ENCODE measurements at places on chromosomes 3 and 15. TPM values are rescaled to one million over a fixed set of nuclear protein-coding genes. Genes with fewer than 3 reads are reported as not detected.
A peak's percentile ranks its signal among the peaks of the same experiment; 100 is the strongest.

PRSS50 gene
- total RNA-seq: 0.16 TPM

LRRC34 gene
- 0.48 TPM for total RNA-seq

- no peak overlapping the region for H3K27ac ChIP-seq
- no peaks in the 10 kb centered on the region for H3K4me1 ChIP-seq
- H3K4me3 ChIP-seq: no peak overlapping the region
- H3K27me3 ChIP-seq: peaks cover 2% of the 10 kb centered on the region
These were observed 6.5 kb downstream of the FBN1 start for GRCh38 chr15:48638963-48639362.

GRCh38 chr3:127254033-127254644, 33.7 kb downstream of the PRR20G start:
- H3K4me3 ChIP-seq: no peak overlapping the region
- H3K36me3 ChIP-seq: no peaks in the 10 kb centered on the region

- H3K4me3 ChIP-seq: no peak overlapping the region
- H3K27ac ChIP-seq: no peak overlapping the region
- H3K36me3 ChIP-seq: no peaks in the 10 kb centered on the region
- no peak for DNase-seq
- no peaks in the 10 kb centered on the region for H3K27me3 ChIP-seq
These were observed 224.4 kb downstream of the THRB start for GRCh38 chr3:24270204-24270691.

- no peak overlapping the region for H3K4me3 ChIP-seq
- no peak for DNase-seq
- no peaks in the 10 kb centered on the region for H3K27me3 ChIP-seq
- H3K27ac ChIP-seq: no peak overlapping the region
- H3K4me1 ChIP-seq: no peaks in the 10 kb centered on the region
These were observed 10.0 kb downstream of the ATP13A3 start for GRCh38 chr3:194476784-194477183.

DNA sequence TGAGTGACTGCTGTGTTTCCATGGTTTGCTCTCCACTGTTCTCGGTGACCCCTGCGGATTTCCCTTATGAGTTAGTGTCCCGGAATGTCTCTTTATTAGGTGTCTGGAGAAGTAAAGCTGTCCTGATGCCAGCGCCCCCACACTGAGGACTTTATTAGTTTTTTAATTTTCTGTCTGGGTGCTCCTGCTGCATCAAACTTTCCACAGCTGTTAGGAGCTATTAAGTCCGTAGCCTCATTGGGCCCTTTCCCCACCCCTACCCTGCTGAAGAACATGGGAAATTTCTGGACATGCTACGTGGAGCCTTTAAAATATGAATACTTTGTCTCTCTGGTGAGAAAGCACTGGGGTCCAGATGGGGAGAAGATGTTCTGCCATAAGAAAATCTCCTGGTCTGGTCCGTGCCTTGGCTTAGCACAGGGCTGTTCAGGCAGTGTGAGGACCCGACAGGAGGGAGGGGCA, 161.7 kb upstream of the HES1 start:
- H3K36me3 ChIP-seq: no peaks in the 10 kb centered on the region
- DNase-seq: no peak
- no peak overlapping the region for H3K4me3 ChIP-seq
- H3K27ac ChIP-seq: no peak overlapping the region
- H3K4me1 ChIP-seq: peaks cover 4% of the 10 kb centered on the region
- H3K27me3 ChIP-seq: no peaks in the 10 kb centered on the region

ARRDC4 gene
- 7.3 TPM for total RNA-seq

RBP2 gene
- not detected for total RNA-seq

STAB1 gene
- 5.9 TPM for total RNA-seq

GRCh38 chr3:122967356-122967755, 60.2 kb downstream of the SEMA5B start:
- H3K36me3 ChIP-seq: no peaks in the 10 kb centered on the region
- peaks cover 2% of the 10 kb centered on the region for H3K27me3 ChIP-seq
- H3K4me1 ChIP-seq: no peaks in the 10 kb centered on the region
- H3K4me3 ChIP-seq: no peak overlapping the region
- no peak for DNase-seq

DNA sequence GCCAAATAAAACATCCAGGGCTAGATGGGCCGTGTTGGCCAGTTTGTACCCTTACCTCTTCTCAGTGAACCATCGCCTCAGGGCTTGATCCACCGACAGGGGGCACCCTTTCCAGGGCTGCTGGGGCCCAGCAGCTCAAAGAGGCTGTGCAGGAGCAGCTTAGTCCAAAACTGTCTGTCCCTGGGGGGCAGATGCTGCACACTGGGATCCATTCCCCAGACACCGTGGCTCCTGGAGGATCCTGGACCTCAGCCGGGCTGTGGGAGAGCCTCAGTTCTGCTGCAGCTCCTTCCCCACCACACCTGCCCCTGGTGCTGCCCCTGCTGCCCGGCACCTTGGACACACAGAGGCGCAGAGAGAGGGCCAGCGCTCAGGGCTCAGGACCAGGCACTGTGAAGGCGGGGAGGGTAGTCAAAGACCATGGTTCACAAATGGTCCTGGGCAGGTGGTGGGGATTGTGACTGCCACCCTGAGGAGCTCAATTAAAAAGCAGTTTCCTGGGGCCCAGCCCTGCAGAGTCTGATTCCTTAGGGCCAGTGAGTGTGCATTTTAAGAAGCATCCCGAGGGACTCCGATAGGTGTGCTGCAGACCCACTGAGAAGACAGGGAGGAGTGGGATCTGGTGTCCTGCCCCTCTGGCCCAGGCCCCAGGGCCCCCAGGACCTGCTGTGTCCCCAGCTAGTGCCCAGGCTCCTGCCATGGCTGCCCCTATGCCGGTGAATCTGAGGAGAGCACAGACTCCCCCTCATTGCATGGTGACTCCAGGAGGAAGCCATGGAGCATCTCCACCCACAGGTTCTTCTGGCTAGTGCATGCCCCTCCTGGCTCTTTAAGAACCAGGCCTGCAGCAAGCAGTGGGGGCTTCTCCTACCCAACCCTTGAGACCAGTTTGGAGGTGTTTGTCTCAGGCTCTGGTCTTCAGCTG, 86.5 kb upstream of the PRR20G start:
- H3K27me3 ChIP-seq: no peaks in the 10 kb centered on the region
- H3K36me3 ChIP-seq: no peaks in the 10 kb centered on the region
- no peak overlapping the region for H3K27ac ChIP-seq
- H3K4me3 ChIP-seq: no peak overlapping the region
- H3K4me1 ChIP-seq: no peaks in the 10 kb centered on the region
- no peak for DNase-seq

SMCO1 gene
- not detected for total RNA-seq

GRCh38 chr3:105365391-105366325, 1.1 kb upstream of the ALCAM start:
- H3K27me3 ChIP-seq: peaks cover 3% of the 10 kb centered on the region
- peak; percentile 14 for DNase-seq
- H3K27ac ChIP-seq: no peak overlapping the region
- H3K4me3 ChIP-seq: peak overlapping the region; percentile 62
- no peaks in the 10 kb centered on the region for H3K36me3 ChIP-seq

DNA sequence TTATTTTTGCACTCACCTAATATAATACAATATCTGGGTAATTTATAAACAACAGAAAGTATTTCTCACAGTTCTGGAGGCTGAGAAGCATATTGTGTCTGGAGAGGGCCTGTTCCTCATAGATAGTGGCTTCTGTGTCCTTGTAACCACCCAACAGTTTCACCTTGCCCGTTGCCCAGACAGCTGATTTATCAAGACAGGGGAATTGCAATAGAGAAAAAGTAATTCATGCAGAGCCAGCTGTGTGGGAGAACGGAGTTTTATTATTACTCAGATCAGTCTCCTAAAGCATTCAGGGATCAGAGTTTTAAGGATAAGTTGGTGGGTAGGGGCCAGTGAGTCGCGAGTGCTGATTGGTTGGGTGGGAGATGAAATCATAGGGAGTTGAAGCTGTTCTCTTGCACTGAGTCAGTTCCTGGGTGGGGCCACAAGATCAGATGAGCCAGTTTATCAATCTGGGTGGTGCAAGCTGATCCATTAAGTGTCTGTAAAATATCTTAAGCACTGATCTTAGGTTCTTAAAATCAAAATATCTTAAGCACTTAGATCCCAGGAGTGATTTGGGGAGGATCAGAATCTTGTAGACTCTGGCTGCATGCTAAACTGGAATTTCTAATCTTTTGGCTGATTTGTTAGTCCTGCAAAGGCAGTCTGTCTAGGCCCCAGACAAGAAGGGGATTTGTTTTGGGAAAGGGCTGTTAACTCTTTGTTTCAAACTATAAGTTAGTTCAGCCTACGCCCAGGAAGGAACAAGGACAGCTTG, 33.9 kb upstream of the C15orf39 start:
- no peak overlapping the region for H3K4me3 ChIP-seq
- peaks cover 21% of the 10 kb centered on the region for H3K4me1 ChIP-seq
- no peak overlapping the region for H3K27ac ChIP-seq
- no peaks in the 10 kb centered on the region for H3K27me3 ChIP-seq
- no peaks in the 10 kb centered on the region for H3K36me3 ChIP-seq
- DNase-seq: no peak
